Activated CD4-positive, alpha-beta T cell treated with anti-CD3 and anti-CD28 coated beads, Interleukin-2, Interleukin-6, amounts not matched to agents 100 ng/mL and 50 ng/mL, durations not matched to agents 16 hours and 8 hours (primary cell): ENCODE measurements at places on chromosomes 2 and 18.

DNA sequence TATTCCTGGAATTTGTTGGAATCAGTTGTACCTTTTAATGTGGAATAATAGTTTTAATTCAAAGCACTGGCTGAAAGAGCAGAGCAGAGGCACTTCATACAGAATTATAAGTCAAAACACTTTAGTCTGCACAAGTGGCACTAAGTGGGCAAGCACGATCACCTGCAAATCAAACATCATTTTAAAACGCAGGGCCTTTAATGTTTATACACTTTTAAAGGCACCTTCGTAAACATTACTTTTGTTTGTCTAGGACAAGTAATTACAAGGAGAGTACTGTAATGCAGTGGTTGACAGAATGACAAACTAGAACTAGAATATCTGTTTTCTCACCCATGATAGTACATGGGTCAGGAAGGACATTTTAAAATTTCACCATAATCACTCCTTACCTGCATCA is 36.4 kb downstream of the LANCL1 start:
- no peak for DNase-seq

GRCh38 chr2:70513738-70514137 is 39.9 kb downstream of the TGFA start:
- DNase-seq: no peak

GRCh38 chr18:10020171-10020570 is 106.4 kb downstream of the VAPA start:
- no peak for DNase-seq

DNA sequence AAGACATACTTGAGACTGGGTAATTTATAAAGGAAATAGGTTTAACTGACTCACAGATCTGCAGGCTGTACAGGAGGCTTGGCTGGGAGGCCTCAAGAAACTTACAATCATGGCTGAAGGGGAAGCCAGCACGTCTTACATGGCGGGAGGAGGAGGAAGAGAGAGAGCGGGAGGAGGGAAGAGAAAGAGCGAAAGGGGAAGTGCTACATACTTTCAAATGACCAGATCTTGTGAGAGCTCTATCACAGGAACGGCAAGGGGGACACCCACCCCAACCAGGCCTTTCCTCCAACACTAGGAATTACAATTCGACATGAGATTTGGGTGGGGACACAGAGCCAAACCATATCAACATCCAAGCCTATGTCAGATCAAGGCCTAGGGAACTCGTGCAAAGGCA is 24.2 kb downstream of the MYL12B start:
- DNase-seq: no peak

DNA sequence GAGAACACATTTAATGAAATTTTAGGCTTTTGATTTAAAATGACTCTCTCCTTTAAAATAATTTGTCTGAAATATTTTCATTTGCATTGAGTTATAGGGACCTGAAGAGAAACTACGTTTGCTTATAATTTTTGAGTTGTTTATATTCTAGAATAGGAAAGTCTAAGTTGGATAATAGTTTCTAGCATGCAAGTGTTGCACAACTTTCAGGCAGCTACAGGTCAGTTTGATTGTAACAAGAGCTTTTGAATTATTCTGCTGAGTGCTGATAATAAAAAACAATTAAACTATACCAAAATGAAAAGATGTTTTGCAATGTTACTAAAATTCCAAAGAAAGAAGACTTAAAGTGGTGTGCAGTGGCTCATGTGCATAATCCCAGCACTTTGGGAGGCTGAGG is 71.0 kb downstream of the PDE1A start:
- no peak for DNase-seq

DNA sequence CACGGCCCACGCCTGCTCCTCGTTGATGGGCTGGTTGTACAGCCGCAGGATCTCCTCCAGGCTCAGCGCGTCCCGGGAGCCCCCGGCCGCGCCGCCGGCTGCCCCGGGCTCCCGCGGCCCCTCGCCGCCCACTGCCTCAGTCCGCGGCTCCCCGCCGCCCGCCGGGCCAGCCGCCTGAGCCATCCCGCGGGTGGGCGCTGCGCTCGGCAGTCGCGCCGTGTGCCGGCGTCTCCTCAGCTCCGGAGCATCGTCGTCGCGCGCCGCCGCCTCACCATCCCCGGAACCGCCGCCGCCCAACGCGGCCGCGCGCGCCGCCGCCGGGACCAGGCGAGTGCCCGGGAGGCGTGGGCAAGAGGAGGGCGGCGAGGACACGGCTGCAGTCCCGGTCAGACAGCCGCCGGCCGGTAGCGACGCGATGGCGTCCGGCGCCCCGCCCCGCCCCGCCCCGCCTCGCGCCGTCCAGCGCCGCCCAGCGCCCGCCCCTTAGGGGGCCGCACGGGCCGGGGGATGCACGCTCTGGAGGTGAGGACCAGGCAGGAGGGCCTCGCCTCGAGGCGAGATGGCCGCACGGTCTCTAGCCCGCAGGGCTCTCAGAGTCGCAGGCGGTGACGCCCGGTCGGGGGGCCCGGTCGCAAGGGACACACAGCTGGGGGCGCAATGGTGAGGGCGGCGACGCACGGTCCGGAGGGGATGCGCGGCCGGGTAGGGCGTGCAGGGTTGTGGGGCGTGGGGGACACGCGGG is at the start of gene SPIRE1:
SPIRE1 (minus strand) TSS at position 424 of the 742 bp plus-strand sequence; CDS start at position 183, 241 bp downstream.
- DNase-seq: peak; percentile 44

- DNase-seq: peak; percentile 10
These were observed 189.9 kb upstream of the TANK start for GRCh38 chr2:160970052-160970965.

DNA sequence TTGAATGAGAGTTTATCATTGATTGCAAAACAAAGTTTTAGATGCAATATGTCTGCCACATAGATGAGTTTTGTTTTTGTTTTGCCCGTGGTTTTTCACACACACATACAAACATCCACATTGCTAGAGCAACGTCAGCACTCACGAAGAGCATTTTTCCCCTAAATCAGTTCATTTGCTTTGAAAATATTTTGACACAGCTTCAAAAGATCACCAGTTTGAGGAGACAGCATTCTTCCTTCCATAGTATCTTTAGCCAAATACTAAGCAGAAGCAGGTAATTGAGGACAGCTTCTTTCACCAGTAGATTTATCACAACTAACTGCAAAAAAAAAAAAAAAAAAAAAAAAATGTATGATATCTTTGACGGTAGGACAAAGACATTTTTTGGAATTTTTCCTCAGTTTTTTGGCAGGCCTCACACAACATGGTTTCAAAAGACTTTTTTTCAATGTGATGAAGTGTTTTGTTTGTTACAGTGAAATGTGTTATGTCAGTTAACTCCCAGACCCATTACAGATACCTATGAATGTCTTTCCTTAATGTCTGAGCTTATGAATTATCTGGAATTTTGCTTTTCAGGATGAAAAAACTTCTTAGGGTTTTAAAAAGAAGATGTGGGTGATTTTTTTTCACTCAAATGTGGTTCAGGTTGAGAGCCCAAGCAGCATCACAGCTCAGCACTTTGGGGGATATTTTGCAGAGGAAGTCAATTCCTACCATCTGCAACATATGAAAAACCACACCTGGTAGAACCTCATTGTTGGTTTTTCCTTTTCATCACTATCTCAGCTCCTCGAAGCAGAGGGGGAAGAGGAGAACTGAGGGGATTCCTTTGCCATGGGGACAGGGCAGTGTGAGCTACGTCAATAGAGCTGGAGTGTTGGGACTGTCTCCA is 31.6 kb downstream of the AOX1 start:
- DNase-seq: no peak

GRCh38 chr2:190807886-190808285 is 72.7 kb upstream of the GLS start:
- DNase-seq: no peak

GRCh38 chr2:161138429-161138828 is 21.8 kb upstream of the TANK start:
- peak; percentile 48 for DNase-seq

- DNase-seq: no peak
These were observed at the start of gene RTKN for GRCh38 chr2:74441690-74442482. TSS of gene RTKN (minus strand) at chr2:74441937. CDS start at chr2:74441816, 121 bp downstream.

DNA sequence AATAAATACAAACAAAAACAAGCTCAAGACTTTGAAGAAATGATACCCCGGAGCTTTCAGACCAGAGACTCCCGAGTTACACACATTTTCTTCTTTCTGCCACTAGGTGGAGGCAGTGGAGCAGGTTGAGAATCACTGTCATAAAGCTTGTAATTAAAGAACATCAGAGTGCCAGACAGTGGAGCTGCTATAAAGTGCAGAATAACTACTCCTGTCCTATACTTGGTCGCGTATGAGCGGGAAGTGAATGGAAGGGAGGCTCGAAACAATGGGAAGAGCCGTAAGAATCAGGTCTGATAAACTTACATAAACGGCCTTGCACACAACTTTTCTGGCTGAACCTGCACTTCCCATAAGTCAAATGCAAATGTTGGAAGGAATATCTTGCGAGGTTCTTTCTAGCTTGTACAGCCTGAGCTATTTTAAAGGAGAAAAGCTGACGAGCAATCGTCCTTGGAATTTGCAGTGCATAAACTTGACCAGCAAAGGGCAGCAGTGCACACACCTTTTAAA is 189.0 kb downstream of the RPIA start:
- peak; percentile 65 for DNase-seq
